SHP77 (cell line): ENCODE measurements at places on chromosomes 2 and 18.
A peak's percentile ranks its signal among the peaks of the same experiment; 100 is the strongest.

DNA sequence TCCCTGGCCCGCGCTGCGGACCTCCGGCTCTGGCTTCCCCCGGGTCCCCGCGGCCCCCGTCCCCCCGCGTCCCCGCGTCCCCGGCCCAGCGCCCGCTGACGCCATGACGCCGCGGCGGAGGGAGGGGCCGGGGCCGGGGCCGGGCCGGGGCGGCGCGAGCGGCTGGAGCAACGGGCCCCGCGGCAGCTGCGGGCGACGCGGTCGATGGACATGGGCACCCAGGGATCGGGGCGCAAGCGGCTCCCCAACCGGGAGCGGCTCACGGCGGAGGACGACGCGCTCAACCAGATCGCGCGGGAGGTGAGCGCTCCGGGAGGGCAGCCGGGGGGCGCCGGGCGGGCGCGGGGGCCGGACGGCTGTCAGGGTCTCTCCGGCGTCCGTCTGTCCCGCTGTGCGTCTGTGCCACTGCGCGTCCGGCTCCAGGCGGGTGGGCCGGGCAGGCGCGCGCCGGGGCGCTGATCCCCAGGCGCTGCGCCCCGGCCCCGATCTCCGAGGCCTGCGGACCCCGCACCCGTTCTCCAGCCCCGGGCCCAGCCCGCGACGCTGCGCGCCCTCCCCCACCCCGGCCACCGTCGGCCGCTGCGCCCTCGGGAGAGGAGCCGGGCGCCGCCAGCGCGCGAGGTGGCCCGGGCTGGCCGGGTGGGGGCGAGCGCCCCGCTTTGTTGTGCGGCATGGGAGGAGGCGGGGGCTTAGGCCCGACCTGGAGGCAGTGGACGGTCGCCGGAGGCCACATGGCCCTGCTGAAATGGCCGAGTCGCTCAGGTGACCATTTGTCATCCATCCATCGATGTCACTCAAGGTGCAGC lies at the start of gene LRRFIP1:
Gene LRRFIP1, plus strand, starts transcription at position 147 of the 806 bp plus-strand sequence. Its CDS starts 58 bp downstream, at position 205.
- DNase-seq, result no peak

DNA sequence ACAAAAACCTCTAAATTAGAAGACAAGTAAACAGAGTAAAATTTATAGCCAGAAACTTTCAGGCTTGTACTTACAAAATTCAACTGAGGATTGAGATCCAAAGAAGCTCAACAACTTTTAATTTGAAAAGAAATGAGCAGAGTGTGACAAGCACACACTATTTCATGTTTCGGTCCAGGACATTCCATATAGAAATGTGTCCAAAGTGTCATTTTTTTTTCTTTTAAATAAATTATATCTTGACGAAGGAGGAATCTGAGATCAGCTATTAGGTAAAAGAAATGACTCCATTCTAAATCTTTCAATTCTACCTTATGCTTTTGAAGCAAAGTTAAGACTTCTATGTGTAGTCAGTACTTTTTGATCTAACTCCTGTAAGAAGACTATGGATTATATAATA lies 4.6 kb downstream of the FN1 start:
- DNase-seq, result no peak

DNA sequence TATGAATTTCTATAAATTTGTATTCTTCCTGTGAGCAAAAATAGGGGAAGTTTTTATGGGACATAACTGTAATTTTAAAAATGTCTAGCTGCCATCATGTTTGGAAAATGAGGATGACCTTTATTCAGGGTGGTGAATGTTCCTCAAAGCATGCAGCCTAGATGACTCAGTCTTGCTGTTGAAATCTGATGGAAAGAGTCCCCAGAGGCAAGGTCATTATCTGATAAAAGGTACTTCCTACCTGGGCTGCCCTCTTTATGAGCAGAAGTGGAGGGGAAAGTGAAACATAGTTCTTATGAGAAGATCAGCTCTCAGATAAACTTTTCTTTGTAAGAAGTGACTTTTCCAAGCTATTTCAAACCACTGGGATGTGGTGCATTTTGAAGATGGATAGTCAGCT lies 1144.7 kb upstream of the PIK3C3 start:
- DNase-seq, result no peak

DNA sequence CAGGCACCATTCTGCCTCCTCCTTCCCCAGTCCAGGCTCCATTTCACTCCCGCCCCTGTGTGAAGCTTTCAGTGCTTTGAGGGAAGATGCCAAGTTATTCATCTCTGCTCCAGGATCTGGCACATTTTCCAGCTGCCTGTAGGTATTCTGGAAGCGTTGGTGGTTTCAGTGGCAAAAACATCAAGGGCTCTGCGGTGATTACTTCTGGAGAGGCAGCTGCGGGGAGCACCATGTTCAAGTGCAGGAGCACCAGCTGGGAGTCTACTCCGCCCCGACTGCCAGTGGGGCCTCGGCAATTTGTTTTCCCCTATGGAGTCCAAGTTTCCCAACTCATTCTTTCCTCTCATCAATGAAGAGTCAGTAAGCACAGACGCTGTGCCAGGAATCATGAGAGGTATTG lies 211.7 kb downstream of the CLIP4 start:
- no peak for DNase-seq

DNA sequence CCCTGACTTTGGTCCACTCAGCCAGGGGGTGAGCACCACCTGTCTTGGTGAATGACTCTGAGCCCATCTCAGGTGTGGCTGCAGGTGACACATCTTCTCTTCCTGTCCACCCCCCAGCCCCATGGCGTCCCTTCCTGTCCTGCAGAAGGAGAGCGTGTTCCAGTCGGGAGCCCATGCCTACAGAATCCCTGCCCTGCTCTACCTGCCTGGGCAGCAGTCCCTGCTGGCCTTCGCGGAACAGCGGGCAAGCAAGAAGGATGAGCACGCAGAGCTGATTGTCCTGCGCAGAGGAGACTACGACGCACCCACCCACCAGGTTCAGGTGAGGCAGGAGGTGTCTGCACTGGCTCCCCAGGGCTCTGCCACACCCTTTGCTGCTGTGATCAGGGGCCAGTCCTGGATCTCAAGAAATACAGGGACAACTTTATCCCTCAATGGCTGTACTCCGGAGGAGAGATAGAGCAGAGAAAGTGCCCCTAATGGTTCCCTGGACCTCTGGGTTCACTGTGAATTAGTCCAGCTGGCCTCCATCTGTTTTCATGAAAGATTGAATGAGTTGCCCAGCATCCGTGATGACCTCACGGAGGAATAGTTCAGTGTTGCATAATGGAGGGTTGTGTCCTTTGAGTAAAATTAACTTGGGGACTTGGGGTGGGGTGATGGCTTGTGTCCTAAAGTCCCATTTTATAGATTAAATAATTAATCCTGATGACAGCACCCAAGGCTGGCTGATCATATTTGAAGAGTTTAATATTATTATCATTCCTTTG lies at the start of gene NEU2:
Gene NEU2, plus strand, starts transcription at position 122 of the 770 bp plus-strand sequence. Its CDS starts 0 bp downstream, at position 122.
- no peak for DNase-seq

GRCh38 chr2:100940240-100940639 lies 61.8 kb upstream of the RPL31 start:
- DNase-seq, result no peak

DNA sequence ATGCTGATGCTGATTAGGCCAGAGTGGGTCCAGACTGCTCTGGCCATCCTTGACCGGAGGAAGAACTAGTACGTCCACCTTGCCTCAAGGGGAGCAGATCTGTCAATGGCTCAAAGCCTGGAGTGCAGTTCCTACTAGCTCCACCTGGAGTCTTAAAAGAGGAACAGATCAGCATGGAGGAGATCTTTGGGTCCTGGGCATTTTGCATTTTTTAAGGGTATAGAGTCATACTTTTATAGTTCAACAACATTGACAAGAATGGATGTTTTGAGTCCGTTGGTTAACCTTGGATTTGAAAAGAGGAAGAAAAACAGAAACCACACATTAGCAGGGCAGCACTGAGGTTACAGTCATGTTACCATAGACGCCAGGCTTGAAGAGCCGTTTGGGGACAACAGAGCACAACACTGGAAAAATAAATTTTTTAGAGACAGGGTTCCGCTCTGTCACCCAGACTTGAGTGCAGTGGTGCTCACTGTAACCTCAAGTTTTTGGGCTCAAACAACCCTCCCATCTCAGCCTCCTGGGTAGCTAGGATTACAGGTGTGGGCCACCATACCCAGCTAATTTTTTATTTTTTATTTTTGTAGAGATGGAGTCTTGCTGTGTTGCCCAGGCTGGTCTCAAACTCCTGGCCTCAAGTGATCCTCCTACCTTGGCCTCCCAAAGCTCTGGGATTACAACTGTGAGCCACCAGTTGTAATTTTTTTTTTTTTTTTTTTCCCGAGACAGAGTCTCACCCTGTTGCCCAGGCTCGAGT lies 78.5 kb downstream of the PRKCE start:
- DNase-seq, result no peak

DNA sequence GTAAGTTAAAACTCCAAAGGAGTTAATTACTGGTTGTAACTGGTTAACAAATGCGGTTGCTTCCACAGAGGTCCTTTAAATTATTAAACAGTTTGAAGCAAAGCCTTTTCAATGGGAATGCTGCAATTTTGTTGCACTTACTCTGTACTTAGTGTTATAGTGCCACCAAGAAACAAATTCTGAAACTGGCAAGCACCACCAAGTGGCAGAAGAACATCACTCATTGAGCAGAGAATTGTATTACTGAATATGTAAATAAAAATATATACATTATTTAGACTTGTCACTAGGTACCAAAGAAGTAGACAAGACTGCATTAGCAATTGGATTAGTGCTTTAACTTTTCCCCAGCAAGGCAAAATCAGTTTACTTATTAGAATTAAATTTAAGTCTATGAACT lies 2.6 kb upstream of the TMEFF2 start:
- DNase-seq, result no peak

- no peak for DNase-seq
Measured at GRCh38 chr2:176167398-176167797, 10.3 kb downstream of the HOXD3 start.

- peak; percentile 93 for DNase-seq
Measured at GRCh38 chr2:55109219-55109891, 59.1 kb upstream of the RTN4 start.

GRCh38 chr2:34670482-34670881 lies 1071.4 kb upstream of the FAM98A start:
- DNase-seq, result no peak

GRCh38 chr18:24947521-24948305 lies 404.3 kb downstream of the ZNF521 start:
- DNase-seq, result no peak

DNA sequence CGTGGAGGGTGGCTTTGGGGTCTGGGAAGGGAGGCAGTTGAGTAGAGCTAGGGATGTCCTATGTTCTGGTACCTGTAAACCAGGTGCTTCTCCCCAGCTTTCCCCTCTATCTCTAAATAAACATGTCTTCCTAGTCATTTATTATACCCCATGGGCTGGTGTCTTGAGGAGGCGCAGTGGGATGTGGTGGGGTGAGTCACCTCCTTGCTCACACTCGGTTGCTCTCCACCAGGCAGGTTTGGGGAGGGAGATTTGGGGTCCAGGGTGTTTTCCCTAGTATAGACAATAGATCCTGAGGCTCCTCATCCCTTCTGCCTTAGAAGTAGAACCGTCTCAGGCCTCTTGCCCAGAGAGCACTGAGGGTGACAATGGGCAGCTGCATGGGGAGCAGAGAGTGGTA lies 5.1 kb downstream of the PSD4 start:
- no peak for DNase-seq

DNA sequence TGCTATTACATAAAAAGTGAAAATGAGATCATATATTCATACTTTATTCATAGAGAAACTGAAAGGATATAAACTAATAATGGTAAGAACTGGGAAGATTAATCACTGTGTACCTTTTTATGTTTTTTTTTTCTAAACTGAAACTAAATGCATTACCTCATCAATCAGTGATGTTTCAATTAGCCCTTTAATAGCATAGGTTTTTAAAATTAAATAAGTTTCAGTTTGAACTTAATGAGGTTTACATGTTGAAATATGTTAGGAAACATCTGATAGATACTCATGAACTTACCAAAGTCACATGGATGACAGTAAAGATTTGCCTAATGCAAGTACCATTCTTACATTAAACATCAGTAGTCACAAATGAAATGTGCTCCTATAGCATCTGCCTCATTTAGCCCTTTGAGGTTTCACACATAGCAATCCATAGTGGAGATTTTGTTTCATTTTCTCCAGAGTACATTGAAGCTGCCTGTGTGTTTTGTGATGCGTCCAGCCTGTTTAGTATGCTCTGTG lies 8.9 kb downstream of the MAPRE2 start:
- DNase-seq, result no peak
